Activated T-cell treated with anti-CD3 and anti-CD28 coated beads for 24 hours (primary cell): ENCODE measurements at places on chromosomes 1 and 21.

- no peak for DNase-seq
Observed at GRCh38 chr1:159441360-159441759, 1.8 kb downstream of the OR10J1 start.

DNA sequence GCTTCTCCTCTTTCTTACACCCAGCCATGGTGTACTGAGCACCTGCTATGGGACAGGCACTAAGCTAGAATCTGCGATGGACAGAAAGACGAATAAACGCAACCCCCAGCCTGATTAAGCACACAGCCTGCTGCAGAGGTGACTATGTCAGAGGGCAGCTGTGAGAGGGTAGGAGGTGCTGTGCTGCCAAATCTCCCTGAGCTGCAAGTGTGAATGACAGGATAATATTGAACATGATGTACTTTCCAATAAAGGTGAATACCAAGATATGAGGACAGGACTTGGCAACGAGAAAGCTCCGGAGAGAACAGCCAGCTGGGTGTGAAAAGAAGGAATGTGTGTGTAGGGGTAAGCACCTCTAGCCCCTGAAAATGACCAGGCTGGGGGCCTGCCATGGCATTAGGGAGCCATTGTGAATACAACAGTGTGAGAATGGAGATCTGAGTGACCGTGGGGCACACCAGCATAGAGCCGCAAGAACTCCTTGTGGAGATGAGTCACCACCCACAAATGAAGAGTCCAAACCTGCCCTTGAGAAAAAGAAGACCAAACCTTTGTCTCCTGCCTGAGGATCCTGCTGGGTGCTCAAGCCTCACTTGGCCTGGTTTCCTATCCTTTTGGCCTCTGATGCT lies 83.0 kb upstream of the ATF3 start:
- no peak for DNase-seq

DNA sequence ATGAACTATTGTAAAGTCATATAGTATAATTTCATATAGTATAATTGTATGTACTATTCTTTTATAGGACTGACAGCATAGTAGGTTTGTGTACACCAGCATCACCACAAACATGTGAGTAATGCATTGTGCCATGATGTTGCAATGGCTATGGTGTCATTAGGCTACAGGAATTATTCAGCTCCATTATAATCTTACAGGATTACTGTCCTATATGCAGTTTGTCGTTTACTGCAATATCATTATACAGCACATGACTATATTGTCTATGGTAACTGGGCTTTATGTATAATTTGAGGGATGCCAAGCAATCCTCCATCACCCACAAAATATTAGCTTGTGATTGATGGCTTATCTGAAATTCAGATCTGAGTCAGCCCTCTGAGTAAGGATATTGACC lies 54.2 kb upstream of the PBX1 start:
- no peak for DNase-seq

- peak; percentile 47 for DNase-seq
Observed at GRCh38 chr1:160078512-160079195, 2.7 kb upstream of the KCNJ9 start.

DNA sequence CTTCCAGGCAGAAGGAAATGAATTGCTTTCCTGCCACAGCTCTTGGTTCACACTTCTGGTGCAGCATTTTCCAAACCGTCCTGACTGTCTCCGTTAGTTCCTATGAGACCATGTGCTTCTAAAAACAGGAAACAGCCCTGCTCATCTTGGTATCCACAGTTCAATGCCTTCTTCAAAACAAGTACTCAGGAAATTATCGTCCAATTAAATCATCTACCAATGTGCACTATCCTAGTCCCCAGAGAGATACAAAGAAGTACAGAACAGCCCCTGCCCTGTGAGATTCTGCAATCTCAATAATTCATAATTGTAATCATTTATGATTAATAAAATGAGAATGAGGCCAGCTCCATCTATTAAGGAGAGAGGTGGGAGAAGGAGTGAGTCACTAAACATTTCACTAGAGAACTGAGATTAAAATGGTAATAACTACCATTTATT lies 11.2 kb downstream of the CLEC20A start:
- DNase-seq = no peak

DNA sequence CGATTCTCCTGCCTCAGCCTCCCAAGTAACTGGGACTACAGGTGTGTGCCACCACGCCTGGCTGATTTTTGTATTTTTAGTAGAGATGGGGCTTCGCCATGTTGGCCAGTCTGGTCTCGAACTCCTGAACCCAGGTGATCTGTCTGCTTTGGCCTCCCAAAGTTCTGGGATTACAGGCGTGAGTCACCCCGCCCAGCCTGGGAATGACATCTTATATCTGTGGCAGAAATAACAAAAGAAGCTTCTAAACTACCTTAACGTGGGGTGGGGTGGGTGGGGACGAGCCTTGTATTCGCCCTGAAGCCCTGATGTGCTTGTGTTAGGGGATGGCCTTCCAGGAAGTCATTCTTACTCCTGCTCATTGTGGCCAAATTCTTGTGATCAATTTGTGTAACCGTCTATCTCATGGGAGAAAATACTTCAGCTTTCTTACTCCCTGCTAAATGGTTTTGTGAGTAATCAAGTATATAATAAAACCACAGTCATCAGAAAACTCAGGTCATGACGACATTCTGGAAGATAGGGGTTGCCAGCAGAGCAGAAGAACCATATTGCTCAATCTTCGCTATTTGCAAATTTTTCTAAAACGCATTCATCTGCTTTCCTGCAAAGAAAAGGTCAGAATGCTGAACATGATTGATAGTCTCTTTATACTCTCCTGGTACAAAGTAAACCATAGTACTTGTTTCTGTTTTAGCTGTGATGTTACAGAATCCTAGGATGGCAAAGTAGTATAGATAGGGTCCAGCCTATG lies 63.2 kb downstream of the DIRAS3 start:
- DNase-seq = no peak

DNA sequence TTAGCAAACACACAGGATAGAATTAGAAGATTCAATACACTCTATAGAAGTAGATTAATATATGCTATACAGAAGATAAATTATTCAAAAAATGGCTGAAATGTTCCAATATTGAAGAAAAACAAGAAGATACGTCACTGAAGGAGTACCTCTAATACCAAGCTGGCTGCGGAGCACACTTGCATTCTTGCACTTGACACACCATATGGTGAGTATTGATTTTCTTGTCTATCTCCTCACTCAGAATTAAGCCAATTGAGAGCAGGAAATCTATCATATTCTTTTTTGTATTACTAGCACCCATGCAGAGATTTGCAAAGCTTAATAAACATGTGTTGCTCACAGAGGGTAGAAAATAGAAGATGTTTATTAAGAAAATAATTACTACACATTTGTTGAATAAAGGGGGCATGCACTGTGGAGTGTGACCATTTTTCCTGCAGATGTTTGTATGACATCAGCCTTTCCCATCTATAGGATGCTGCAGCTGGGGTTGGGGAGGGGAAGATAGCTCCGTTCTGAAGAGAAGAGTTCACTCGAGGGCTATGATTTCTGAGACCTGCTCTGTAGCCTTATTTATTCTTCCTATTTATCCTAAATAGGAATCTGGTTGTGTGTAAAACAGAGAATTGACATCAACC lies 318.1 kb downstream of the HHIPL2 start:
- no peak for DNase-seq

DNA sequence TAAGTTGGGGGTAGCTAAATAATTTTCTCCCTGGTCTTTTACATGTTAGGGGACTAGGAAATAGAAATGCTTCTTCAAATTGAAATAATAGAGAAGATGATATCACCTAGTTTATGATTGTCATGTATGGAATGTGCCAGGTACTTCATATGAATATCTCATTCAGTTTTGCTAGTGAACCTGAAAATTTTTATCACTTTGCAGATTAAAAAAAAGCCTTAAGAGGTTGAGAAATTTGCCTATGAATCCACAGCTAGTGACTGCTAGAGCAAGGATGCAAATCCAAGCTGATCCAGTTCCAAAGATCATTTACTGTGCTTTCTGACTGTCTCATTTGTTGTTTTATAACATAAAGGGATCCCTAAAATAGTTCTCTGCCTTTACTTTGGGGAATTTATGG lies 24.7 kb downstream of the RNF2 start:
- DNase-seq = no peak

- DNase-seq = no peak
Observed at GRCh38 chr1:14064649-14065442, 364.9 kb downstream of the PRDM2 start.

DNA sequence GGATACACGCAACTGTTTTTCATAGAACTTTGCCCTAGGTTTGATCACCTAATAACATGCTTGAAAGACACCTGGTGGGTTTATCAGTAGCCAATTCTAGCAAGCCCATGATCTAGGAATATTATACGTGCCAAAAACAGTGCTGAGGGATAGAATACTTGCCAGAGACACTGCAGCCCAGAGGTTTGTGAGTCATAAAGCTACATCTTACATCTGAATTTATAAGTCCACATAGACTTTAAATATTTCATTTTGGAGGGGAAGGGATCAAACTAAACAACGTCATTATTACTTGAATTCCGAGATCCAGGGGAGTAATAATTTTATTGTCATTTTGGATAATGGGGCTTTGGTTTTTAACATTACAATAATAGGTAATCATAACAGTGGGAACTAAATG lies 31.7 kb downstream of the RGL1 start:
- DNase-seq = no peak

GRCh38 chr1:168031627-168032026 lies 94.8 kb upstream of the MPC2 start:
- no peak for DNase-seq

- DNase-seq = no peak
Observed at GRCh38 chr1:159012495-159012894, 2.8 kb downstream of the IFI16 start.

- DNase-seq = no peak
Observed at GRCh38 chr1:191895462-191896058, 262.7 kb upstream of the RGS18 start.

- DNase-seq = no peak
Observed at GRCh38 chr1:79355090-79355489, 348.6 kb upstream of the ADGRL4 start.

GRCh38 chr1:243287652-243288051 lies 31.8 kb downstream of the SDCCAG8 start:
- no peak for DNase-seq

DNA sequence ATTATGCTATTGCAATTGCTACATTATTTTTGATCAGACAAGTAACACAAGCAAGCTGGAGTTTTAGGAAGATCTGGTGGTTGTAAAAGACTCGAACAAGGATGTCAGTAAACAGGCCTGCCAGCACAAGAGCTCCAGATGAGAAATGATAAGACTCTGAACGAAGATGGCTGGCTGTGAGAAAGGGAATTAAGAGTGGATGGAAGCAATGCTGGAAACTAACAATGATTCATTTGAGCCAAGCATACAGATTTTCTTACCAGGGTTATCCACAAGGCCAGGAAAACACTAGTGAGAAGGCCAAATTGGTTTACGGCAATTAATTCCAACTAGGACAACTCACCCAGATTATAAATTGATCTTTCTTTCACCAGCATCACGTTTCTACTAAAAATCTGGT lies 54.2 kb downstream of the NRIP1 start:
- DNase-seq = no peak

- peak; percentile 51 for DNase-seq
Observed at GRCh38 chr1:28056129-28056925, 32.1 kb downstream of the EYA3 start.

DNA sequence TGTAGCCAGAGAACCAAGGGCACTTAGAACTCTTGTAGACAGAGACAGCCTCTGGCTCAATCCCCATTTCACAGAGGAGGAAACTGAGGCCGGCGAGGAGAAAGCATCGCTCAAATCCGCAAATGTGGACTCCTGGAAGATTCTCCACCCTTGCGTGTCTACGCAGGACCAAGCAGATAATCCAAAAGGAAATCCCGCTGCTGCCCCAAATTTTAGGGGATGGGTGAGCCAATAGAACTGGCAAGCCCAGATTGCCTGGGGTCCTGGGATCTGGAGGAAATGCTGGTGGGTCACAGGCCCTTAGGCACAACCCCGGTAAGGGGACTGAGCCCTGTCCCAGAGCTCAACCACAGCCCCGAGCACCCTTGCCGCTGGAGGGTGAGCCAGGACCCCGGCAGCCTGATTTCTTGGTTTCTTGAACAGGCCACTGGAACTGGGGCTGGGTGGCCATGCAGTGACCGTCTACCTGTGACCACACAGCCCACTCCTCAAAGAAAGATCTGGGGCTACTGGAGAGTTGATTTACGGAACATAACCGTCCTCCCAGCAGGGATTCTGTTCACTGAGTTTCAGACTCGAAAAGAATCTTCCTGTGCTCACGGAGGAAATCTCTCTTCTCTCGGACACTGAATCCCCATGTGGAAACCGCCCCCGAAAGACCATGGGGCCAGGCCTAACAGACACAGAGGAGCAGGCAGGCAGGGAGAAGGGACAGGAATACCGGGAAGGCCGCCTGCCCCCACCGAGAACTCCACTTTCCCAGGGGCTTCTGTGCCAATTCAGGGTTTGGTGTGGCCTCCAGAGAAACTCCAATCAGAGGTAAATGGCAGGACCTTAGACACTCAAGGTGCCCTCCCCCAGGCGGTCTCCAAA lies 238.4 kb downstream of the NPHP4 start:
- DNase-seq = no peak

- no peak for DNase-seq
Observed at GRCh38 chr1:62536865-62537264, 60.5 kb upstream of the ANGPTL3 start.
